Stimulated activated CD8-positive, alpha-beta memory T cell treated with anti-CD3 and anti-CD28 coated beads, Interleukin-4, amount 100 ng/mL, for 1 hour (primary cell): ENCODE measurements at places on chromosomes 3 and 15.

GRCh38 chr3:152315623-152316022 lies 46.9 kb downstream of the MBNL1 start:
- DNase-seq, result no peak

DNA sequence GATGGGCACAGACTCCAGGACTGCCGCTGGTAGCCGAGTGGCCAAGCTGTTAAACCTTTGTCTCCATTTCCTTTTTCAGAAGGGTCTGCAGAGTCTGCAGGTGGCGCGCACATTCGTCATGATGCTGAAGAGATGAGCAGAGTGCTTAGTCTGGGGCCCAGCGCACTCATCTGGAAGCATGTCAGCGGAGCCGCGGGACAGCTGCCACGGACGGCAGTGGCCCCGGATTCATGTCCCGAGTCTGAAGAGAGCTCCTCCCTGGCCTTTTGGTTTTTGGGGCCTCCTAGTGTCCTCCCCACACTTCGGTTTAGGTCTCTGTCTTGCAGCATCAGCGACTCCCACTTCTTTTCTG lies 42.6 kb downstream of the KLHL25 start:
- no peak for DNase-seq

DNA sequence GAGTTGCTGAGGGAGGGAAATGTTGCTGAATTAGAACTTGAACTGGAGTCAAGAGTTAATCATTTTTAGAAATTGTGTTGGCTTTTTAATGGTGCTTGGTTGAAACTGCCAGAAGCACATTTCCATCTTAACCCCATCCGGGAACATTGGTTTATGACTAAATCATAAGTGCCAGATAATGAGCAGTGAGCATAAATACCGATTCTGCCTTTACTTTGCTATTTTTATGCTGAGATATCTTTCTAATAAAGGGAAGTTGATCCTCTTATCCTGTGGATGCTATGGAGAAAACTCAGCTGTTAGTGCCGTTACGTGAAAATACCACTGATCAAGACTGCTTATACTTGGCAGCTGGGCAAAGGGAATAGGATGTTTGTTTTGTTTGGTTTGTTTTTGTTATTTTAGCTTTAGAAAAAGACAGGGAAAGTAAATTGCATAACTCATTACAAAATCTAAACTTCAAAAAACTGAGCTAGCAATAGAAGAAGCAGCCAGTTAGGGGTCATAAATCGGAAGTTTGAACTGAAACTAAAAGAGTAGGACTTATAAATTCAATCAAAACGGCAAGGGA lies 813.1 kb downstream of the NAALADL2 start:
- no peak for DNase-seq

DNA sequence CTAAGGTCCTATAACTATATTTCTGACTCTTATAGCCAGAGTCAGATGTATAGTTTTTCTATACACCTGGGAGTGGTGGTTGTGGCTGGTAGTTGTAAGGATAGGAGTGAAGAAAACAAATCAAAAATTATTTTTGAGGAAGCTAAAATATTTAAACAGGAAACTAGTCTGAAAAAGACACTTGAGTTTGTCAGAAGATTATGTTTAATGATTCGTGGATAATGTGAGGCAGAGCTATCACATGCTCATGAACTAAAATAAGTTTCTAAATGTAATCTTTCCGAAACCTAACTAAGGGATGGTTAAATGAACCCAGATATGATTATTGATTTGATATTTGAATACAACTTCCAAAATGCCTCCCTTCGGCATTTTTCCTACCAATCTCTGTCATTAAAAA lies 30.4 kb downstream of the GABRR3 start:
- DNase-seq, result no peak

DNA sequence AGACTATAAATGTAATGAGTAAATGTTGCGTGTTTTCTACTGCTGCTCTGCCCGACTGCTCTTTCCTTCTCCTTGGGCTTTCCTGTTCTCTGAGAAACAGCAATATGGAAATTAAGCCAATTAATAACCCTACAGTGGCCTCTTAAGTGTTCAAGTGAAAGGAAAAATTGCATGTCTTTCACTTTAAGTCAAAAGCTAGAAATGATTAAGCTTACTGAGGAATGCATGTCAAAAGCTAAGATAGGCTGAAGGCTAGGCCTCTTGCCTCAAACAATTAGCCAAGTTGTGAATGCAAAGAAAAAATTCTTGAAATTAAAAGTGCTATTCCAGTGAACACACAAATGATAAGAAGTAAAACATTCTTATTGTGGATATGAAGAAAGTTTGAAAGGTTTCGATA lies 55.0 kb downstream of the ATP2C1 start:
- DNase-seq, result no peak

DNA sequence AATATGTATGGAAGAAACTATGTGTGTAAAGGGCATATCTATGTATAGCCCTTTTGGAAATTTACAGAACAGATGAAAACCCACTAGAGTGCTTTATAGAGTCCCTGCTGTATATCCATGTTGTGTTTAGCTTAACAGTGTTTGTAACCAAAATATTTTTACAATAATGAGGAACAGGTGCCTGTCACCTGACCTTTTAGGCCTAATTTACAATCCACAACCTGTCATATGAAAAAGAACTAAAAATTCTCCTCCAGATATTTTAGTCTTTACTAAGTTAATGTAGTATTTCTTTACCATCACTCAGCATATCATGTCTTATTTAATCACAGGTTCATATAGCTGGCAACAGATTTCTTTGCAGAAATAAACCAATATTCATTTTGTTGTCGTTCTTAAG lies 16.4 kb upstream of the SATB1 start:
- no peak for DNase-seq

GRCh38 chr15:25172691-25173090 lies 217.9 kb downstream of the SNRPN start:
- DNase-seq, result no peak

- no peak for DNase-seq
These were observed 36.8 kb downstream of the CA12 start for GRCh38 chr15:63344731-63345390.

DNA sequence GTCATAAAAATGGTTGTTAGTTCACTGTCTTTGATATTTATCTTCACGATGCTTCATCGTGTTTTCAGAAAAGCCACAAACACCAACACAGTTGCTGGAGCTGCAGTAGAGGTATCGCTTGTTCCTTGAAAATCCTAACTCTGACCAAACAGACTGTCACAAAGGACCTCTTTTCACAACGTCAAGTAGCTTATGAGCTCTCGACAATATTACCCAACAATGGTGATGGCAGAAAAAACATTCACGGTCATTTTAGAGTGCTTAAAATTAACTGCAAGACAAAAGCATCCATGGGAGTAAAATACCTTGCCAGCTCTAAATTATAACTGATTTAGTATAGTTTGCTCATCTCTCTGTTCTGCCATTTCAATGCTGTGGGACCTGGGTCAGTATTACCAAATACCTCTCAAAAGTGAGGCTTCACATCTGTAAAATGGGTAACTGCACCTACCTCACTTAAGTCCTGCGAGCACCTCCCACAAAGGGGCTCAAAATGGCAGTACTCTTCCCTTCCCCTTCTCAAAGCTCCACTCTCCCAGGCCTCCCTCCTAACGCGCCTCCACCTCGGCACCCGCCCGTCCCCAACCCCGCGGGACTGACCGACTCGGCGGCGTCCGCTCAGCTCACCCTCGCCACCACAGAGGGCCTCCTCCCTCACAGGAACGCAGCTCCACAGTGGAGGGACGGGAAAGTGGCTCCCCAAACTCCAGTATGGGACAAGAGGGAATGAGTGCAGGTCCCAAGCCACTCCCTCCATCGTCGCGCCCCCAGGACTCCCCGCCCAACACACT lies 546 bp downstream of the TRIM59 start:
- peak; percentile 10 for DNase-seq

DNA sequence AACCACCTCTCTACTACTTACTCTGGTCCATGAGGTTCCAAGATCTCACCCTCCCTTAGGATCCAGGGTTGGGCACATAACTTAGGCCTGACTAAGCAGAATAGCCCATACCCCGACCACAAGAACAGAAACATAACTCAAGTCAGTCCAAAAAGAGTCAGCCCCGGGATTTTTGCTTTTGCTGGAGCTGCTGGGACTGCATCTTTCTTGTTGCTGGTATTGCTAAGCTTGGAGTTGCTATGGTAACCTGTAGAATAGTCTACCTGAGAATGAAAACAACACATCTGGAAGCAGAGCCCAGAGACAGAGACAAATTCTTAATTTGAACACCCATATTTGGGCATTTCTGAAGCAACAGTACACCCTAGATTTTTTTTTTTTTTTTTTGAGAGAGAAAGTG lies 6.5 kb downstream of the RUBCN start:
- no peak for DNase-seq

DNA sequence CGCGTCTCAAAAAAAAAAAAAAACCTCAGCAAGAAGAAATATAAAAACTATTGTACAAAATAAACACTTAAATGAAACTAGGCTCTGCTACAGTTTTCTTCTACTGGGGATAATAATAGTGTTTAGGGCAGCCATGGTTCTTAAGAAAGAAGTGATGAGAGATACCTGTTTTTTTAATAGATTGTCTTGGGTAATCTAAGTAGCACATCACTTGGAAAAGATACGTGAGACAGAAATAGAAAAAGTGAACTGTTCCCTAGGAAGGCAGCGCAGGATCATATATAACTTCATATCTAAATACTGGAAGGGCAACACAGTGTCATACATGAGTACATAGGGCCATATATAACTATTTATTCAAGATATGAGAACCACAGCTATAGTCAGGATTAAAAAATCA lies 11.9 kb downstream of the GOLGB1 start:
- DNase-seq, result no peak

GRCh38 chr3:8767667-8768363 lies 1.6 kb downstream of the OXTR start:
- no peak for DNase-seq

- DNase-seq, result no peak
These were observed 5.7 kb upstream of the CNTN6 start for GRCh38 chr3:1087066-1087560.

DNA sequence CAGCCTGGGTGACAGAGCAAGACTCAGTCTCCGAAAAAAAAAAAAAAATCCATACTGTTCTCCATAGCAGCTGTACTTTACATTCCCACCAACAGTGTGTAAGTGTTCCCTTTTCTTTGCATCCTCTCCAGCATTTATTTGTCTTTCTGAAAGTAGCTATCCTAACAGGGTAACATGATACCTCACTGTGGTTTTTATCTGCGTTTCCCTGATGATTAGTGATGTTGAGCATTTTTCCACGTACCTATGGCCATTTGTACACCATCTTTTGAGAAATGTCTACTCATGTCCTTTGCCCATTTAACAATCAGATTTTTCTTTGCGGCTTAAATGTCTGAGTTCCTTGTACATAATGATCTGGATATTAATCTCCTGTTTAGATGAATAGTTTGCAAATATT lies 119.3 kb downstream of the RFX7 start:
- no peak for DNase-seq

- no peak for DNase-seq
These were observed 26.9 kb upstream of the ZBBX start for GRCh38 chr3:167406876-167407492.

- no peak for DNase-seq
These were observed 34.8 kb downstream of the ATG7 start for GRCh38 chr3:11306817-11307589.

- DNase-seq, result no peak
These were observed 41.9 kb downstream of the KY start for GRCh38 chr3:134608771-134609435.

- DNase-seq, result no peak
These were observed 80.3 kb downstream of the TFG start for GRCh38 chr3:100789579-100789978.

DNA sequence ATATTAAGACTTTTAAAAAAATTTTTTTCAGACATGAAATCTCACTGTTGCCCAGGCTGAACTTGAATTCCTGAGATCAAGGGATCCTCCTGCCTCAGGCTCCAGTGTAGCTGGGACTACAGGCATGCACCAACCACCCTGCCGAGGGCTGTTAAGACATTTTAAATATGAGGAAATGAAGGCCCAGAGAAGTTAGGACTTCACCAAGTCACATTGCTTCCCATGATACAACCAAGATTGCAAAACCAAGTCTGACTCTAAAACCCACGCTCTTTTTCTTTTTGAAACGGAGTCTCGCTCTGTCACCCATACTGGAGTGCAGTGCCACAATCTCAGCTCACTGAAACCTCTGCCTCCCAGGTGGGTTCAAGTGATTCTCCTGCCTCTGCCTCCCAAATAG lies 28.0 kb downstream of the PTPN9 start:
- no peak for DNase-seq

- no peak for DNase-seq
These were observed 277.6 kb upstream of the CFAP20DC start for GRCh38 chr3:59327376-59327808.

- no peak for DNase-seq
These were observed 12.9 kb downstream of the TGFBR2 start for GRCh38 chr3:30619318-30619717.

GRCh38 chr3:33083958-33084357 lies 13.0 kb downstream of the GLB1 start:
- no peak for DNase-seq

DNA sequence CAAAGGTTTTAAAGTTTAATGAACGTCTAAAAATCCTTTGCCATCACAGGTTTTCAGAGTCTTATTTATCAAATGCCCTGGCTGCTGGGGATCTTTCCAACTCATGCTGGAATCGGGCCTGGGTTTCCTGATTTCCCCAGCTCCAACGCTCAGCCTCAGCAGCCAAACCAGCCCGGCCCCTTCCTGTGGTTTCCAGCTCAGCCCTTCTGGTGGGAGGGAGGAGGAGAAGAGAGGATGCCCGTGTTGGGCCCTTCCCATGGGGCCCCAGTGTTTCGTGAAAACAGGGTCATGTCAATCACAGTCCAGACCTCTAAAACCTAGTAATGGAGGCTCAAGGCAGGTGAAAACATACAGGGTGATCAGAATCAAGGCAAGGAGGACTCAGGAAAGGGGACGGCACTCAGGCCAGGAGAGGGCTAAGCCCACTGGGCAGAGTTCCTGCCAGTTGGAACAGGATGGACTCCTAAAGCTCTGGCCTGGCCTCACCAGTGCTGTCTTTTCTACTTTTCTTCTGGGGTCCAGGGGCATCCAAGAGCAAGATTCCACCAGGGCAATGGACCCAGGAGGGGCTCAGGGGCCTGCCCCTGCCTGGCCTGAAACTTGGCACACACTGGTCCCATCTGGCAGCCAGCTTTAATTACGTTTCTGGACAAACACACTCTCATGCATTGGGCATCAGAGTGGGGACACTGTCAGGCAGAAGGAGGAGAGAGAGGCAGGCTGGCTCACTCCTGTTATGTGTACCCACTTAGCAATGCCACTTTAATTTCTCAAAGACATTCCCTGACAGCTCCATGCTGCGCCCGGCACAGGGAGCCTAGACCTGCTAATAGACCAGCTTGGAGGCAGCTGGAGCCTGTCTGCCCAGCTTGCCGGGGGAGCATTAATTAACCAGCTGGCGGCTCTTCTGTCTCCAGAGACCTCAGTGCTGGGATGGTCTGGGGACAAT lies 194.6 kb downstream of the FAM43A start:
- DNase-seq, result no peak

- no peak for DNase-seq
These were observed 17.1 kb upstream of the CNTN3 start for GRCh38 chr3:74631351-74632140.

GRCh38 chr3:153087595-153088566 lies 74.1 kb upstream of the RAP2B start:
- no peak for DNase-seq

- peak; percentile 70 for DNase-seq
These were observed at the start of the genes EXOSC7 and ZDHHC3 for GRCh38 chr3:44976002-44976815. Gene EXOSC7, plus strand, starts transcription at chr3:44976244. Its CDS starts 34 bp downstream, at chr3:44976278. Gene ZDHHC3, minus strand, starts transcription at chr3:44976174. Its CDS starts 16,738 bp downstream, at chr3:44959436.
